ENCODE measurements at places on chromosomes 1 and 21. TPM values are rescaled to one million over a fixed set of nuclear protein-coding genes. Genes with fewer than 3 reads are reported as not detected.

GRCh38 chr1:42747125-42747524, 7.1 kb upstream of the CLDN19 start:
- DNase-seq, result peak; percentile 71

GRCh38 chr21:46600978-46601377, 3.9 kb downstream of the S100B start:
- DNase-seq, result no peak

Gene CENPS
- total RNA-seq, result 17.8 TPM

Gene C1orf87
- 0.33 TPM for total RNA-seq
